NCI-H1105 (cell line): ENCODE measurements at places on chromosomes 16 and 17.

DNA sequence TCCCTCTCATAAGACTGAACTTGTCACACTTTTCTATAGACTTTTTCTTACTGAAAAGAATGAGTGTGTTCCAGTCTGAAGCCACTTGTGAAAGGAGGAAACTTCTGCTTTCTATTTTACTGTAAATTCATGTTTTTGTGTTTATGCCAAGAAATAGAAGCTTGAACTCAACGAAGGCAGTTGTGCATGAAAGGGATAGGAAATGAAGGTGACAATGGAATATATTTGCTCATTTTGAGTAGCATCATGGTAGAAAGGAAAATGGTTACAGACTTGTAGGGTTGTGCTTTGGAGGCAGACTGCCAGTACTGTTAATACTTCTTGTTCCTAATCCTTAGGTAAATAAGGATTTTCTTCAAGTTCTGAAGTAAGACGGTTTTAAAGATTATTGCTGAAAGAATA lies 8.1 kb downstream of the CLTC start:
- DNase-seq: no peak

- DNase-seq: no peak
These were observed 1.8 kb downstream of the ZSCAN10 start for GRCh38 chr16:3097266-3097665.

- no peak for DNase-seq
These were observed 10.1 kb downstream of the IL32 start for GRCh38 chr16:3075523-3075915.

DNA sequence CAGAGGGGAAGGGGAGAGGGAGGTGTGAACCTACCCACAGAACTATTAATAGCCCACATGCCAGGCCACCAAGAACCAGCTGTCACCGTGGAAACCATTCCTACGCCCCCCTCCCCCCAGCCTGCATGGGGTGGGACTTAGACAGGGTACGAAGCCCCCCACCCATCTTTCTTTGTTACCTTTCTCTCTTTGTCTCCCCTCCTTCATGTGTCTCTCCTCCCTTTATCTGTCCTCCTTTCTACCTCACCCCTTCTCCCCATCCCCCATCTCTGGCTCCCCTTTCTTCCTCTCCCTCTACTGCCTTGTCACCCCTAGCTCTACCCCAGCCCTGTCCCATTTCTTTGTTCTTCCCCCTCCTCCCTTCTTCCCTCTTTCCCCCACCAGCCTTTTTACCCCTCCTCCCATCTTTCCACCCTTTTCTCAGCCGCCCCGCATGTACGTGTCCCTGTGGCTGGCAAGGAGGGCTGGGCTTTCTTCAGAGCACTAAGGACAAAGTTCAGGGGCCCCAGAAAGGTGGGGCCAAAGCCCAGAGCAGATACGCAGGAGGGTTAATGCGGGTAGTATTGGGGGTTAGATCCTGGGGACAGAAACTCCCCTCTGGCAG lies 8.0 kb downstream of the THRA start:
- DNase-seq: no peak

GRCh38 chr17:29193146-29193545 lies 12.9 kb upstream of the MYO18A start:
- DNase-seq: no peak

- no peak for DNase-seq
These were observed 24.6 kb upstream of the SHISA9 start for GRCh38 chr16:12876778-12877177.

DNA sequence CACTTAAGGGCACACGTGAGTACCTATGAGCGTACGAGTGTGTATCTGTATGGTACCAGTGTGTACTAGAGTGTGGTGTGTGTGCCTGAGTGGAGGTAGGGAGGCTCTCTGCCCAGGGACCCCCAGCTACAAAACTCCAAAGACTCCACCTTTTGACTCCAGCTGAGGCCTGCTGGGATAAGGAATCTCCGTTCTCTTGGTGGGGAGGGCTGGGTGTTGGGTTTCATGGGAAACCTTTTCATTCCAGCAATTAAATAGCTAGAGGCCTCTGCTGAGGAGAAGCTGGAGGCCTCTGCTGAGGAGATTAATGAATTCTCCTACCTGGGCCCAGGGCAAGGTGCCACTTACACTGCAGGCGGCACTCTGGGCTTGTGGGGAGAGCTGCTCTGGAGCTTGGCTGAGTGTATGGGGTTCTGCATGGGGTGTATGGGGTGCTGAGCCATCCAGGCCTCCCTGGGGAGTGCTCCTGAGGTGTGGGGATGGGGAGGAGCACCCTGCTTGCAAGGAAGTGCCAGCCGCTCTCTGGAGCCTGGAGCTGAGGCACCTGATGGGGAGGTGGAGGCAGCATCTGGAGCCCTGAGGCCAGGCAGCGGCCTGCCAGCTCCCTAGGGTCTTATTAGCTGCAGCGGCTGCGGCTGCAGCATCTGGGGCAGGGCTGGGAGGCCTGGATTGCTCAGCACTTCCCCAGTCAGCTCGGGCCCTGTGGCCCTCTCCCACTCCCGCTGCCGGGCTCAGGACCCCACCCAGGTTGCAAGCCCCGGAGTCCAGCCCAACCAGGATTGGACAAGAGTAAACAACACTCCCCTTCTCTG lies 4.6 kb downstream of the ANKRD13B start:
- no peak for DNase-seq

DNA sequence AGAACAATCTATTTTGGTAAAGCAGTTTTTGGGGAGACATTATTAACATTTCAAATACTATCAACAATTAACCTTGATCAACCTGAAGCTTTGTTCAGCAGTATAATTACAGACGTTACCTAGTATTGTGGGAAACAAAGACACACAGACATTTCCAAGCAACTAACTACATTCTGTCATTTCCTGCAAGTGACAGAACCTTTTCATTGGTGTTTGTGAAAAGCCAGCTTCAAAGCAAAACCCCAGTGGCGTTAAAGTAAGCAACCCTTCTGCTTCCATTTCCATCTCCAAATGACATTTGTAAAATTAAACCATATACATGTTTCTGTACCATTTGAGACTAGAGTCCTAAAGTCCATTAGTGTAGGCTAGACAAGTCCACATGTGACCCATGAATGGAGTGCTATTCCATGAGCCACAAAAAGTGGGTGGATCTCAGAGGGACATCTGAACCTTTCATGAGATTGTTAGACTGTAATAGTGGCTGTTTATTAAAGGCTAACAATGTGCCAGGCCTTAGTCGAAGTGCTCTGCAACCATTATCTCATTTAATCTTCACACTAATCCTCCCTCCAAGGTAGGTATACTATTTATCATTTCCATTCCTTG lies 101.2 kb downstream of the SSH2 start:
- no peak for DNase-seq

DNA sequence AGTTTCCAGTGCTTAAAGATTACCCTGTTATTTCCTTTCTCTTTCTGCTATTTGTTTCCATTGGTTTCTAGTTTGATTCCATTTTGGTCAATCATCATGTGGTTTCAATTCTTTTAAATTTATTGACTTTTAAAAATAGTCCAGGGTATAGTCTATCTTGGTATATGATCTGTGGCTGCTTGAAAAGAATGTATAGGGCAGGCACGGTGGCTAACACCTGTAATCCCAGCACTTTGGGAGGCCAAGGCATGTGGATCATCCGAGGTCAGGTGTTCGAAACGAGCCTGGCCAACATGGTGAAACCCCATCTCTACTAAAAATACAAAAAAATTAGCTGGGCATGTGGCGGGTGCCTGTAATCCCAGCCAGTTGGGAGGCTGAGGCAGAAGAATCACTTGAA lies 34.5 kb upstream of the NACA2 start:
- no peak for DNase-seq

- DNase-seq: no peak
These were observed 887 bp upstream of the EVI2B start for GRCh38 chr17:31314782-31315100.

DNA sequence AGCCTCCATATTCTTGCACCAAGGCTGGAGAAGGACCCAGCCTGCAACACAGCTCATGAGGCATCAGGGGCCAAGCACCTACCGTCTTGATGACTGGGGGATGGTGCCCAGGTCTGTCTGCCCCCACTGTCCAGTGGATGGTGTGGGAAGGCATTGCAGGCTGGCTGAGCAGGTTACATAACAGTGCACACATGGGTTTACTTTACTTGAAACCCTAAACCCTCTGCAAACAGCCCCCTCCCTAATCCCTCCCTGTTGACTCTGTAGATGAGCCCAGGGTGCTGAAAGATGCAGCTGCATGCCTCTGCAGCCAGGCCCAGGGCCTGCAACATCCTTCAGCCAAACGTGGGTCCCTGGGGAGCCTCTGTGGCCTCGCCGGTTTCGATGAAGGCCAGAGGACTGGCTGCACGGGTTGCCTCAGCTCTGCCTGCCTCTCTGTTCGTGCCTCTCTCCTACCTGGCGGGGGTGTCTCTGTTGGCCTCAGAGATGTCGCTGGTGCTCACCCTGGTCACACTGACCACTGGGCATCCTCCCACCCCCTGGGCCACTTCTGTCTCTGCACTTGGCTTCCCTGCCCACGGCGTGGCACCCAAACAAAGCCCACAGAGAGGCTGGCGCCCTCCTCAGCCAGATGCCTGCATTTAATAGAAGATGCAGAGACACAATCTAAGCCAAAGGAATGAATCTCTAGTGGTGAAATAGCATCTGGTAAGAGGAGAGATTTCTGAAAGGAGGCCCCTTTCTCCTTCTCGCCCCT lies 95.1 kb downstream of the METRNL start:
- no peak for DNase-seq

- DNase-seq: no peak
These were observed 89.0 kb downstream of the SHISA6 start for GRCh38 chr17:11330006-11330405.

GRCh38 chr16:57380671-57381462 lies 8.6 kb downstream of the CX3CL1 start:
- DNase-seq: no peak

- no peak for DNase-seq
These were observed 11.3 kb upstream of the RASD1 start for GRCh38 chr17:17507465-17508011.

- no peak for DNase-seq
These were observed 685 bp downstream of the PAQR4 start for GRCh38 chr16:2969545-2970521.

DNA sequence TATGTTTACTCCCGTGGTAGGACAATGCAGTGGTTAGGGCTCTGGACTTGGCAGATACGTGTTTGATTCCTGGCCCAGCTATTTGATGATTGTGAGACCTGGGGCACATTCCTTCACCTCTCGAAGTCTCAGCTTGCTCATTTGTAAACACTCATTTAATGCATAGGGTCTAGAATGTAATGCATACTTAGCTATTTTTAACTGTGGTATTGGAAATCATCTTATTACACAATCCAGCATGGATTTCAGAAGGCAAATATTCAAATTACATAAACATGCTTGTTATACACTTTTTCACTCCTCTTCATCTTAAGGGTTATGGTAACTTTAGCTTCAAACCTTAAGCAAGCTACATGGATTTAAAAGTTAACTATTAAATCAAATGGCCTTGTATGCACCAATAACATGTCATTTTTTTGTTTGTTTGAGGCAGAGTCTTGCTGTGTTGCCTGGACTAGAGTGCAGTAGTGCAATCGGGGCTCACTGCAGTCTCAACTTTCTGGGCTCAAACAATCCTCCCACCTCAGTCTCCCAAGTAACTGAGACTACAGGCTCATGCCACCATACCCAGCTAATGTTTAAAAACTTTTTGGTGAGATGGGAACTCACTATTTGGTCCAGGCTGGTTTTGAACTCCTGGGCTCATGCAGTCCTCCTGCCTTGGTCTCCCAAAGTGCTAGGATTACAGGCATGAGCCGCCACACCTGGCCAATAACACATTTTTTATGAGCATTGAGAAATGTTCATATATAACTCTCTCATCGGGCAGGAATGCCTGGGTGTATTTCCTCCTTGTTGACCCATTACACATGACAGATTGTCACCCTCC lies 52.5 kb downstream of the VAT1L start:
- DNase-seq: no peak

DNA sequence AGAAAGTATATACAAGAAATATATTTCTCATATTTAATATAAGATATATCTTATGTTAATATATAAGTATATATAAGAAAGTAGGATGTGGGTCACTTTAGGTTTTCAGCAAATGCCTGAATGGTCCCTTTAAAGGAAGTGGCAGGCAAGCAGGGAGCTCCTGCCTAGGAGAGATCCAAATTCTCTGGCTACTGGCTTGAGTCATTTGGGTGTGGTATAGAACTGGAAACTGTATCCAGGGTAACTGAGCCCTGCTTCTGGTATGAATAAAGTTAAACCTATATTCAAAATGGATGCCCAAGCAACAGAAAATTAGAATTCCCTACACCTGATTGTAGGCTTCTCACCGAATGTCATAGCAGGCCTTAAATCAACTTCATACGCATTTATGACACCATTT lies 144.4 kb downstream of the ZNF18 start:
- no peak for DNase-seq

- DNase-seq: no peak
These were observed 511.5 kb downstream of the TOX3 start for GRCh38 chr16:52035436-52035835.

DNA sequence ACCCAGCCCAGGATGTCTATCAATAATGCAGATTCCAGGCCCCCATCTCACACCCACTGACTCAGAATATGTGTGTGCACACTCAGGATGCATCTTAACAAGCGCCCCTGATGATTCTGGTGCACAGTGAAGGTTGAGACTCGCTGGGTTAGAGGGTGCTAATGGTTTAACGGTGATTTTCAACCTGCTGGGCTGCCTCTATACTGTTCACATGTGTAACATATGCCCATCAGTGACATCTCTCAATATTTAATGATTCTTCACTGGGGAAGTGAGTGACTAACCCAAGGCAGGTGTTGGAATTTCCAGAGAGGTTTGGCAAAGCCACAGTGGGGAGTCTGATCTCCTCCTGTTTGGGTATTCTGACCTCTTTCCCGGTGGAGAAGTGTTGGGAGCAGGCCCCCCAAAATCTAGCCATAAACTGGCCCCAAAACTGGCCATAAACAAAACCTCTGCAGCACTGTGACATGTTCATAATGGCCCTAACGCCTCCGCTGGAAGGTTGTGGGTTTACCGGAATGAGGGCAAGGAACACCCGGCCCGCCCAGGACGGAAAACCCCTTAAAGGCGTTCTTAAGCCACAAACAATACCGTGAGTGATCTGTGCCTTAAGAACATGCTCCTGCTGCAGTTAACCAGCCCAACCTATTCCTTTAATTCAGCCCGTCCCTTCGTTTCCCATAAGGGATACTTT lies 4.1 kb upstream of the DOC2B start:
- no peak for DNase-seq

GRCh38 chr17:56610321-56610720 lies 16.8 kb downstream of the NOG start:
- no peak for DNase-seq

- no peak for DNase-seq
These were observed 85.7 kb upstream of the XYLT1 start for GRCh38 chr16:17556276-17557052.

- no peak for DNase-seq
These were observed 7.2 kb upstream of the TNFRSF17 start for GRCh38 chr16:11957591-11958395.

GRCh38 chr17:66309793-66310192 lies 7.4 kb downstream of the PRKCA start:
- DNase-seq: no peak

GRCh38 chr17:77496831-77497577 lies 356.2 kb downstream of the SEC14L1 start:
- no peak for DNase-seq

- no peak for DNase-seq
These were observed 23.9 kb upstream of the MEAK7 start for GRCh38 chr16:84528322-84528721.

- no peak for DNase-seq
These were observed 4.8 kb upstream of the ABCA5 start for GRCh38 chr17:69331756-69332155.
